ENCODE measurements at places on chromosomes 12 and 14.

DNA sequence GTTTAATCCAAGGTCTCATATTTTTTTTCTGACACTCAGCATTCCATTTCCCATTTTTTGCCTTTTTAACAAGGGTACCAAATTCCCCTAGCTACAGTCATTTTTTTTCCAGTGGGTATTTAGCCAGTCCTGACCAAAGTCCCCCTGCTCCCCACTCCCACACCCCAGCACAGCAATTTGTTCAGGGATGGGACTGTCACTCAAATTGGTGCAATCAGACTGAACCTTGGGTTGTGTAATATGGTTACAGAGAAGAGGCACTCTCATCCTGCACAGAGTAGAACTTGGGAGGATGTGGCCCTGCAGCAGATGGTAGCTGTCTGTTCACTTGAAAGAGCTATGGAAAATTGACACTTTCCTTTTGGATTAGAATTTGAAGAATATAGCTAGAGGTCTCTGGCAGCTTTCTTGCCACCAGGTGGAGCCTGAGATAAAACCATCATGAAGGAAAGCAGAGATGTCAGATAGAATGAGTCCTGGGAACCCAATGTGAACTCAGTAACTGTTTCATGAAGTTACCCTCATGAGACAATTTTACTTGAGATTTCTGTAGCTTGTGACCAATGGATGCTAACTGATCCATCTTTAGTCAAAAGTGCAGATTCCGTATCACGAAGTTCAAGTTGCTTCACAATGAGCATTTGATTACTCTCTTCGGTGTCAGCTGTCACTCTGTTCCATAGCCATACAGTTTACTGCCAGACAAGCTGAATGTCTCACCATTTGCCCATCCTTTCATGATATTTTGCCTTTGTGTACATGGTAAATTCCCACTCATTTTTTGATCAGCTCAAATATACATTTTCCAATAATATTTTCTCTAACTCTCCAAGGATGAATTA lies 394.0 kb upstream of the SYT1 start:
- DNase-seq: no peak

DNA sequence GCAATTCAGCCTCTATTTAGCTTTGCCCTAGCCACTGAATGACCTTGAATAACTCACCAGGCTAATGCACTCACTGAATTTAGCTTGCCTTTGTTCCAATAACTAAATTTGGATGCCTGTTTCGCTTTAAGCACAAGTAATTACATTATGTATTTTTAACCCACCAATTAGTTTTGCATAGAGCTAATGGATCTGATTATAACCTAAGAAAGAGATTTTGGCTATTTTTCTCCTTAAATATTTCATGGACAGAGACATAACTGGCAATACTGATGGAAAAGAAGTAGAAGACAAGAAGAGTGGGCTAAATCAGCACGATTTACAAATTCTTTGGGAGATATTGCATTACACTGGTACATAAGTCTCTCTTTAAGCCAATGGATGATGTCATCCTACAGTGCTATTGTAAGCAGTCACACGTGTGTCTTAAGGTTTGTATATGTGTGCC lies 85.7 kb downstream of the AKAP6 start:
- no peak for DNase-seq

DNA sequence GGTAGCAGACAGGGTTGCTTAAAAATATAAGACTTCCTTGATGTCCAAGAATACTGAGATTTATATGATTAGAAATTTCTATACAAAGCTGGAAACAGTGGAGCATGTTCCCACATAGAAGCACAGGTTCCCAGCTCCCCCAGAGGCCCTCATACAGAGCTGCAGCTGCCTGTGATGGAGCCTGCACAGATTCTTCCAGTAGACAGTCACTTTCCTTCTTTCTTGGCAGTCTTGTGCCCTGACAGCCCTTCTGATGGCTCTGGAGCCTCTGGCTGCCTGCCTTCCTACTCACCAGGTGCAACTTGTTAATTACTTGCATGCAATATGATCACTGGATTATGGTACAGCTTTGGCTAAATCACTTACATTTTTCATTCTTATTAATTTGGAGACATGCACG lies 44.4 kb downstream of the BICD1 start:
- DNase-seq: no peak

GRCh38 chr14:24964591-24964990 lies 85.4 kb downstream of the STXBP6 start:
- no peak for DNase-seq

DNA sequence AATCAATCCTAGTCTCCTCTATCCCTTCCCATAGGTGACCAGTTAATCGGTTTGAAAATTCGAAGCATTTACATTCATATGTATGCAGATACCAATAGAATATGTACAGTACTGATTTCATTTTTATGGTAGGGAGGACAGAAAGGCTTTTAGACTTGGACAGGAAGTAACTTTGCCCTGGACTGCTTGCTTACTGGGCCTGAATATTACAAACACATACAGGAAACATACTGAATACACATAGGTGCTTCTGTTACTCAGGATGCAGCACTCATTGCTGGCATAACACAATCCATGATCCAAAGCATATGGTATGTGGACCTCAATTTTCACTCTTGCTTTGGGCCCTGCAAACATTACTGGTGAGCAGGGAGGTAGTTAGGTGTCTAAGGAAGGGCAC lies 71.1 kb downstream of the CATSPERB start:
- DNase-seq: no peak

GRCh38 chr14:70020352-70021170 lies 141.3 kb downstream of the SMOC1 start:
- no peak for DNase-seq

- DNase-seq: no peak
Observed at GRCh38 chr14:23572524-23572828, 4.9 kb upstream of the AP1G2 start.

GRCh38 chr12:14454098-14454907 lies 88.8 kb downstream of the ATF7IP start:
- peak; percentile 6 for DNase-seq

GRCh38 chr14:95071649-95072280 lies 85.6 kb downstream of the DICER1 start:
- no peak for DNase-seq

- no peak for DNase-seq
Observed at GRCh38 chr14:32400480-32400879, 71.4 kb downstream of the AKAP6 start.

- no peak for DNase-seq
Observed at GRCh38 chr14:61332658-61333029, 11.3 kb downstream of the PRKCH start.

DNA sequence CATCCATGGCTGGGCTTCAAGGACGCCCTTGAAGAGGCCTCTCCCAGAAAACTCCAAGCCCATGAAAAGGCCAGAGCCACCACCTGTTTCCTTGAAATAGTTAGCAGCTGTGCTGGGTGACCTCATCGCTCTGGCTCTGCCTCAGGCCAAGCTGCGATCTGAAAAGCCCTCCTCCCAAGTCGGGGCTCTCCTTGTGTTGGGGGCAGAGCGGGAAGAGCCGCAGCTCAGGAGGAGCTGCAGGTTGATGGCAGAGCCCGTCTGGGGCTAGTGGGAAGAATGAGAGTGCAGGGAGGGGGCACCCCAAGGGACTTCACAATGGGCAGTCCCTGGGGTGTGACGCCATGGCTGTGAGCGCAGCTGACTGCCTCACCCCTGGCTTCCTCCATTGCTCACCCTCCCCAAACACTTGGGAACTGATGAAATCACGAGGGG lies 50.0 kb upstream of the STON2 start:
- DNase-seq: no peak

DNA sequence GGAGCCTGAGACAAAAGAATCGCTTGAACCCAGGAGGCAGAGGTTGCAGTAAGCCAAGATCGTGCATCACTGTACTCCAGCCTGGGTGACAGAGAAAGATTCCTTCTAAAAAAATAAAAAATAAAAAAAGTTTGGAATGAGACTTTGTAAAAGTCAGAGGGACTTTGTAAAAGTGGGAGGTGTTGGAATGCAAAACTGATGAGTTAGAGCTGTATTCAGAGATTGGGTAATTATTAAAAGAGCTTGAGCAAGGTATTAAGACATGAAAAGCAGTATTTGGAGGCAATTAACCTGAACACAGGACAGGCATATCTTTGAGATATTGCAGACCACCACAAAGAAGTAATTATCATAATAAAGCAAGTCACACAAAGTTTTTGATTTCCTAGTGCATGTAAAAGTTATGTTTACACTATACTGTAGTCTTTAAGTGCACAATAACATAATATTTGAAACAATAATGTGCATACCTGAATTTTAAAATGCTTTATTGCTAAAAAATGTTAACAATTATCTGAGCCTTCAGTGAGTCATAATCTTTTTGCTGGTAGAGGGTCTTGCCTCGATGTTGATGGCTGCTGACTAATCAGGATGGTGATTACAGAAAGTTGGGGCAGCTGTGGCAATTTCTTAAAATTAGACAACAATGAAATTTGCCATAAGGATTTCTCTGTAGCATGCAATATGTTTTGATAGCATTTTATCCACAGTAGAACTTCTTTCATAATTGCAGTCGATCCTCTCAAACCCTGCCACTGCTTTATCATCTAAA lies 33.1 kb downstream of the PHLDA1 start:
- no peak for DNase-seq

DNA sequence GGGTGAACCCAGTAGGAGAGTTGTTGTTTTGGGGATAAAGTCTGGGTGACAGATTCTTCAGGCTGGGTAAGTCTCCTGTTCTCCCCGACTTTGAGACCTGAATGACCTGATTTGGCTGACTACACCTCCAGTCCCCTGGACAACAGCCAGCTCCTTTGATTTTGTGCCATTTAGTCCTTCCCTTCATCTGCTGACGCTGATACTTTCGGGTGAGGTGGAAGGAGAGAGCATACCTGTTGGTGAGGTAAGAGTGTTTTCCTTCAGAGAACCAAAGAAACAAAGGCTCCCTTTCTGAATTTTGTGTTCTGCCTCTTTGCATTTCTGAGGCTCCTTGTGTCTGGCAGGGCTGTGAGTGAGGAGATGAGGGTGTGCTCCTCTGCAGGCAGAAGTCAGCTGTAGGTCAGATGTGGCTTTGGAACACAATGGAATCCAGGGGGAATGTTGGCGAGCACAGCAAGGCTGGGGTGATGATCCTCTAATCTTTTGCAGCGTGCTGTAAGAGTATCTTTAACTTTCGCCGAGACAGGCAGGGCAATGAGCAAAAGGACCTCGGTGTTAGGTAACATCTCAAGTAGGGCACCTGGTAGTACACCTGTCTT lies 12.1 kb downstream of the ETV6 start:
- DNase-seq: no peak

DNA sequence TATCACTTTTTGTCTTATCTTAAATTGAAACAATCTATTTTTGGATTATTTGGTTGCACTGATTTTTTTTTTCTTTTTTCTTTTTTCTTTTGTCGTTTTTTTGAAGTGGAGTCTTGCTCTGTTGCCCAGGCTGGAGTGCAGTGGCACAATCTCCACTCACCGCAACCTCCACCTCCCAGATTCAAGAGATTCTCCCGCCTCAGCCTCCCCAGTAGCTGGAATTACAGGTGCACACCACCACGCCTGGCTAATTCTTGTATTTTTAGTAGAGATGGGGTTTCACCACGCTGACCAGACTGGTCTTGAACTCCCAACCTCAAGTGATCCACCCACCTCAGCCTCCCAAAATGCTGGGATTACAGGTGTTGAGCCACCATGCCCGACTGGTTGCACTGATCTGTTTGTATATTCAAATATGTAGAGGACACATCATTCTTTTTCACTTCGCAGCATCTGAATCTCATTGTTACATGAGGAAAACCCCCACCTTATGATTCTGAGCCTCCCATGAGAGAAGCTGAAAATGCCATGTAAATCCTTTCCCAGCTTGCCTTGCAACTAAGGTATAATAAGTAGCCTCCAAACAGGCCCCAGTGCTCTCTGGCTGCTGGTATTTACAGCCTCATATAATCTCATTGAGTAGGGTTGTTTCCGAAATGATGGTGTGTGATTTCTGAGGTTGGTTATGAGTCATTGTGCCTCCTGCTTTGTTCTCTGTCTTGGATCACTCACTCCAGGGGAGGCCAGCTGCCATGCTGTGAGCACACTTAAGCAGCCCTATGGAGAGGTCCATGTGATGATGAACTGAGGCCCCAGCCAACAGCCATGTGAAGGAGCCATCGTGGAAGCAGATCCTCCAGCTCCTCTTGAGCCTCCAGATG lies 5.2 kb upstream of the HSP90B1 start:
- no peak for DNase-seq

DNA sequence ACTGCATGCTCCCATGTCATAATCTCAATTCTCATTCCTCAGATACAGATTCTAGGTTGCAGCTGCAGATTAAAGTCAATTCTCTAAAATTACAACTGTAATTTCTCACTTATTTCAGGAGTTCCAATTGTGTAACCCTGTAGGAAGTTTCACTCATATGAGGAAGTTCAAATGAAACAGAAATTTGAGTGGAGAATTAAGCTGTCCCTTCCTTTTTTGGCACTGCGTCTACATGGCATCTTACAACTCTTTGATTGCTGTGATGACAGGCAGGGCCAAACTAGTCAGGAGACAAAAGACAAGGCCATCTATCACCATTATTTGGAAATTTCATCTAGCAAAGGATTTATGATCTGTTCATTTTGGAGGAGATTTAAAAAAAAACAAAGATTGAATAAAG lies 13.3 kb upstream of the GRIP1 start:
- no peak for DNase-seq

- DNase-seq: no peak
Observed at GRCh38 chr12:27747111-27747820, 32.8 kb upstream of the KLHL42 start.

DNA sequence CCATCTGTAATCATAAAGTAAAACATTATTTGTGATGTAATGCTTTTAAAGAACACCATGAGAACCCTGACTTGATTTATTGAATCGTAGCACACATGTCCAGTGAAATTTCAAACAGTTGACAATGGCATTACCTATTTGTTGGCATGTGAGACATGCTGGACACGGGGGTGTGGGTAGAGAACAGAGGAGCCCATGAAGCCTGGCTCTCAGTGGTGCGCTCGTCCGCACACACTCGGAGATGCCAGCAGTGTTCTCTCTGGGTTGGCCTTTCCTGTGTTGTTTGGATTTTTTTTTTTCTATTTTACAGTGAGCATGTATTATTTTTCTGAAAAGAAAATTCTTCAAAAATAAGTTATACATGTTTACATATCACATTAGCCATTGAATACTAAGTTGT lies 78.2 kb downstream of the PPP2R5C start:
- no peak for DNase-seq

DNA sequence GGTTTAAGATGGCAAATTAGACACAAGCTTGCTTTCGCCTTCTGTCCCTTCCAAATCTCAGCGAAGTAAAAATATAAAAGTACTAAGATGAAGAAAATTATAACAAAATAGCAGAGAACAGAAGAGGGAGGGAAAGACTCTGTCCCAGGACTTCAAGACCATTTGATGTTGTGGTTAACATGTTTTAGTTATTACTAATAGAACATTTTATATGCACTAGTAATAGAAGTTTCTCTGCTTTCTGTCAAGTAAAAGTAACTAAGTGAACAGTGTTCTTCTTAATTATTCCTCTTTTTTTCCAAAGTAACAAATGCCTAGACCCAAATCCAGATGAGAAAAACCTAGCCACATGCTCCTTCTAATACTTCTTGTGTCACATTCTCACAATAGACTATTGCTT lies 85.1 kb upstream of the DAAM1 start:
- no peak for DNase-seq
